ENCODE measurements at places on chromosomes 5 and 9.
A peak's percentile ranks its signal among the peaks of the same experiment; 100 is the strongest.

DNA sequence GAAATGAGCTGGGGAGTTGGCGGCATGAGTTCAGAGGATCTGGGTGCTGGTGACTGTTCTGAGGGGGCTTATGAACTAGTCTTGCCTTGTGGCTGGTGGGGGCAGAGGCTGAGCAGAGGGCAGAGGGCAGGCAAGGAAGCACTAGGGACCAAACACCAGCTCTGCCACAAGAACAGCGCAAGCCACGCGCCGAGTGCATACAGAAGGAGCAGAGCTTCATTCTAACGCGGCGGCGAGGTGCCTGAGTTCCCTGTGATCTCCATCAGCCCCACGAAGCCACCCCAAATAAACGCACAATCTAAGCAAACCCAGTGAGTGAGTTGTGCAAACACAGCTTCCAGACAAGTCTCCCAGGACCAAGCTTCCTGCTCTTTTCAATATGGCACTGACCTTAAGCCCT lies 110.6 kb upstream of the ALDH1B1 start:
- no peak for DNase-seq

GRCh38 chr5:32195265-32195664 lies 21.1 kb upstream of the GOLPH3 start:
- no peak for DNase-seq

DNA sequence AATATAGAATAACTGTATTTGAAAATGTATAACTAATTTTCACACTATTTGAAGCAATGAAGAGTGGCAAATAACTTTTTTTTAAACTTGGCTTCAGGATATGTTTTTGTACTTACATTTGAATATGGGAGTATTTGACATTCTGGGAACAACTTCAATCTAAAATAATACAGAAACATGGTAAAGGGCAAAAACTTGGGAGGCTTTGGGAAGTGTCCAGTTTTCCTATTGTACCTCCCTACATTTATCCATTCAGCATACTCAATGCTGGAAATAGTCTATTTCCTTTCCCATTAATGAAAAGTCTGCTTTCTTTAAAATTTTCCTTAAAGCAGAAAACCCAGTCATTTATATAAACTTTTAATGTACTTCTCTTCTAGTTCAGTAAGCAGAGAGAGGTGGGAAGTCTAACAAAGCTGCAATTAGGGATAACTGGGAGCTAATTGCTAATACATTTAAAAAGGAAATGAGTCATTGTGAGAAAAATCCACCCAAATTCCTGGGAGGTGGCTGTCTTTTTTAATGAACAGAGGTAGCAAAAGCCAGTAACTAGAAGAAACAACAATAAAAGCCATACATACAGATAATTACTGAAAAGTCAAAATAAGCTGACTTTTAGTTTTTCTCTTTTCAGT lies 128.8 kb downstream of the FBN2 start:
- DNase-seq: no peak

DNA sequence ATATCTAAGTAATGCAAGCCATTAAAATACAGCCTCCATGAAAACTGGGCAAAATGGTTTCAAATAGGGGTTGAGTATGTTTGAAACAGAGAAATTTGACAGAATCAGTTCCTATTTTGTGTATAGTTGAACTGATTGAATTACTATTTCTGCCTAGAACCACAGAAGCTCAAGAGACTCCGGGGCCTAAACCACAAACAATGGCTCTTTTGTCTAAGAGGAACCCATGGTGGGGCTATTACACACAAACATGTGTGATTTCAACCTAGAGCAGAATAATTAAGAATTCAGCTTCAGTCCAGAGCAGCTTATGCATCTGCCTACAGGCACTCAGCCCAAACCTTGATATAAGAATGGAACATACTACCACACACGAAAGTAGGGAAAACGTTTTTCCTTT lies 171.2 kb upstream of the MPDZ start:
- DNase-seq: no peak

GRCh38 chr9:87063246-87063645 lies 115.9 kb upstream of the GAS1 start:
- no peak for DNase-seq

DNA sequence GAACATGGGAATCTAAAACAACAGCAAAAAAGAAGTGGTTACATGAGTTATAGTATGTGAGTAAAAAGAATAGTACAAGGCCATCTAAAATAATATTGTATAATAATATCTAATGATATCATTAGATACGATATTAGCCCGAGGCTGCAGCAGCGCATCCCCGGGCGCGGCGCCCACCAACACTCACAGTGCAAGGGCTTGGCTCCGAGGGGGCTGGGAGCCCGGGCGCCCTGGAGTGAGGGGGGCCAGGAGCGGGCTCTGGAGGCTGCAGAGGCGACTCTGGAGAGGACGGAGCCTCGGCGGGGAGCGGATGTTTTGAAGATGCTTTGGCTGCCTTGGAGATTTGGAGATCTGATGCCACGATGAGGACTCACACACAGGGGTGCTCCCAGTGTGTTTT lies 68.1 kb upstream of the TMEM252 start:
- DNase-seq: no peak

DNA sequence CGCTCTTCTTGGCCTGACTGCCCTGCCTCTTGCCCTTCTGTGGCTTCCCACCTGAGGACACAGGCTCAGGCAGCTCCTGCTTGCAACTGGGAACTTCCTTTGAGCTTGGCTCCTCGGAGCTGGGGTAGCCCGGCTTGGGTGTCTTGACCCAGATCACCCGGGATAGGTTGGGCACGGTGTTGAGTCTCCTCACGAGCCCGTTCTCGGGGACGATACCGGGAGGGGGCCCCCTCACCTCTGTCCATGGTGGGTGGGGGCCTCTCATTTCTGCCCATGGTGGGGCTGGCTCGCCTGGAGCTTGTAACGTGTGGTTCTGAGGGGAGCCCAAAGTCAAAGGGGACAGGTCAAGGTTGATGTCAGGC lies 7.8 kb upstream of the DDX41 start:
- DNase-seq: no peak

GRCh38 chr5:14929293-14930065 lies 57.9 kb upstream of the ANKH start:
- no peak for DNase-seq

DNA sequence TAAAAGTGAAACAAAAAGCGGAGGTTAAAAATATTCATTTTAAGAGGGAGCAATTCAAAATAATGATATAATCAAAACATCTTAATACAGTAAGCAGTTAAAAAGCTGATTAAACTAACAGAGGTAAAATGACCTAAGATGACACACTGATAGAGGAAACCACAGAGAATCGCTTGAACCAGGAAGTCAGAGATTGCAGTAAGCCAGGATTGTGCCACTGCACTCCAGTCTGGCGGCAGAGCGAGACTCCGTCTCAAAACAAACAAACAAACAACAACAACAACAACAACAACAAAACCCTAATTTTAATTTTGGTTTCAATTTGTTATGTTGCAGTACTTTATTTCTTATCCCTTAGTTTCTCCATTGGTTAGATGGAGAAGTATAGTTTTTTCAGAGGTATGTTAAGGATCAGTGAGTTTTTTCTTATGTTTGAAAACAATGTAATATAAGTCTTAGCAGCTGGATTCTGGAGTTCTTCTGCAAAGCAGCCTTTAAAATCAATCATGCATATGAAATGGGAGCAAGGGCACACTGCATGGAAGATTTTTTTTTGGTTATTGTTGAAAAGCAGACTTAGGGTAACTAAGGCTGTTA lies 58.5 kb downstream of the MLANA start:
- DNase-seq: peak; percentile 41

- DNase-seq: no peak
These were observed 40.3 kb upstream of the SLC25A51 start for GRCh38 chr9:37944266-37944650.

GRCh38 chr9:120895951-120896350 lies 19.0 kb upstream of the PHF19 start:
- no peak for DNase-seq

GRCh38 chr9:4984171-4984620 lies 876 bp upstream of the JAK2 start:
- DNase-seq: peak; percentile 46

DNA sequence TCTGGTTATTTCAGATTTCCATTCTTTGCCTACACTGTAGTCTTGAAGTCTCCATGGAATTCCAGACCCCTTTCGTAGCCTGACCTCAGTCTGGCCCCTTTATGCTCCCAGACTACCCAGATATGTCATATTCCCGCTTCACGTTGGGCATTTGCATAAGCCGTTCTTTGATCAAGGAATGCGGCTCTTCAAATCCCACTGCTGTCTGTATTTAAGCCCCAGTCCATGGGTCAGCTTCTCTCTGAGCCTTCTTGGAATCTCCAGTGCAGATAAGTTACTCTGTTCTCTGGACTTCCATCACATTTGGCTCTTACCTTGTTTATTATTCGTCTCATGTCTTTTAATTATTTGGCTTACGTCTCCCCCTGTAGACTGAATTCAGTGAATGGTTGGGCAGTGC lies 97.4 kb downstream of the PARP8 start:
- no peak for DNase-seq

DNA sequence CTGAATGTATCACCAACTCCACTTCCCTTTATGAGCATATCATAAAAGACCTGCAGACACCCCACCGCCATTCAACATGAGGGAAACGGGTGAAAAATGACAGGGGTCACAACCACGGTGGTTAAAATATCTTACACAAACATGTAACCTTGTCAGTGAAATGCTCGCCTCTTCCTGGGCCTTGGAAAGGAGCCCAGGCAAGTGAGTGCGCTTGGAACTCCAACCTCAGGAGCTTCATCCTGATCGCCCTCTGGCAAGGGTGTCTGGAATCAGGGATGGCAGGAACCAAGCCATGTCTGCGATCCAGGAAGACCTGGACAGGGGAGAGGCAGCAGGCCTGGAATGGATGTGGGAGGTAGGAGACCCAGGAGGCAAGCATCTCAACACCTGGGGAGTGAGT lies 282.7 kb downstream of the GAS1 start:
- no peak for DNase-seq

DNA sequence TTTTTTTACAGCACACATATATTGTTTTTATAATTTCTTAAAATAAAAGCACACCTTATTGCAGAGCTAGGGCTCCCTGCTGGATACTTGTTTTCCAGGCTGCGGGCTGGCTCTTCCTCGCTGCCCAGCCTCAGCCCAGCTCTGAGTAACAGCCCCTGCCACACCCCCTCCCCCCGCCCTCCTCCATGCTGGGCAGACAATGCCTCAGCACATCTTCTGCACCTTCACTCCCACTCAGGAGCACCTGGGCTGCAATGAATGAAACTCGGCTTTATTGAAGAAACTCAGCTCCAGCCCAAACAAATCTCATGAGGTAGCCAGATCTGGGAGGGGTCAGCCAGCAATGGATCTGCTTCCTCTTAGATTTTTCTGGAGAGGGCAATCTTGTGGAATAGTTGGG lies 9.5 kb downstream of the IL9 start:
- no peak for DNase-seq

DNA sequence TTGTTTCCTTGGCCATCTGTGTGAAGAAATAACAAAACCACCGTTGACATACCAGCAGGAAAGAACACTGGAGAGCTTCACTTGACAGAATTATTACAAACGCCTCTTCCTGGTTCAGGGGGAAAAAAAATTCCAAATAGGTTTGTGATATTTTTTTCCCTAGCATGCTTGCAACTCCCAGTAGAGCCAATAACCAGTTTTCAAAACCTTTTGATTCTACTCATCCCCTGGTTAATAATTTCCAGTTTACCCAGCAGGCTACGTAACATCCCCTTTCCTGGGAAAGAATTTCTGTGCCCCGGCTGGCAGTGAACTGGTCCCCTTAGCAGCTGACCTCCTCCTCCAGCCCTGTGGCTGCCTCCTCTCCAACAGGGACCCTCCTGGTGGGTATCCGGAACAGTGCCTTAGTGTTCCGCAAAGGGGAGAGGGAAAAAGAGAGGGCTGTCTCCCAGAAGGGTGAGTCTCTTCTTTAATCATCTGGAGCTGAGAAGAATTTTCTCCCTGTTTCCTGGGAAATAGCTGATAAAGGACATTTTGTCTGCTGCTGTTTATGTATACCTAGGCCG lies 72.8 kb upstream of the BOD1 start:
- DNase-seq: no peak
